ENCODE measurements at places on chromosomes 4 and X.
A peak's percentile ranks its signal among the peaks of the same experiment; 100 is the strongest.

- DNase-seq = peak; percentile 45
These were observed 190.7 kb downstream of the OR13H1 start for GRCh38 chrX:131734621-131735020.

DNA sequence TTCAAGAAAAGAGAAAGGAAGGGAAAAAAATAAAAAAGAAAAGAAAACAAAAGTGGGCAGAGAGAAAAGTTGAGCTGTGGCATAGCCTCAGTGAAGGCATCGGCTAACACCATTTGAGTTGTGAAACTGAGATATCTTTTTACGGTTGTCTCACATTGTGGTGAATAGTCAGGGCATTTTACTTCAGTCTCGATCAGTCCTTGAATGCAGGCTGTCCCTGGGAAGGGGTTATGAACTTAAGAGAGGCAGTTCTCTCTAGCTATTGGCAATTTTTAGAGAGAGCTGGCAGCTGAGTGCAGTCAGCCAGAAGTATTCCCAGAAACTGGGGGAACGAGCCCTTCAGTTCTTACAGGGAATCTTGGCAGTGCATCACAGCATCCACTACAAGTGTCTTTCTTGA, 93.5 kb upstream of the SLC6A14 start:
- DNase-seq = no peak

GRCh38 chrX:69034451-69034850, 130.8 kb downstream of the PJA1 start:
- DNase-seq = no peak

DNA sequence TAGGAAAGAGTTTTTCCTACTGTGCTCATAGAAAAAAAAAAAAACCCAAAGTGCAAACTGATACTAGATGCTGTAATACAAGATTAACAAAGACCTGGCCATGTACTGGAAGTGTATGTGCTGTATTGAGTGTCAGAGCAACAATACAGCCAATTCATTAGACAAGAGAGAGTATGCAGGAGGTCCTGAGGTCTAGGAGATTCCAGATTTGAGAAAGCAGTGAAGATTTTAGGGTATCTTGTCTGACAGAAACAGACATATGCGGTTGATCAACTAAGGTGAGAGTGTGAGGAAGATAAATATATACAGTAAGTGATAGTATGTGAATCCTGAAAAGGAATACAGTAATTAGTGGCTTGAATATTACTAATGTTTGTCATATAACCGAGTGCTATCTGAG, 3.0 kb downstream of the GPR174 start:
- no peak for DNase-seq

GRCh38 chr4:139253713-139254112, 26.3 kb downstream of the MGARP start:
- DNase-seq = peak; percentile 43

GRCh38 chr4:177964061-177964460, 521.8 kb upstream of the AGA start:
- DNase-seq = peak; percentile 58

GRCh38 chr4:43457866-43458265, 565.4 kb downstream of the GRXCR1 start:
- DNase-seq = no peak

DNA sequence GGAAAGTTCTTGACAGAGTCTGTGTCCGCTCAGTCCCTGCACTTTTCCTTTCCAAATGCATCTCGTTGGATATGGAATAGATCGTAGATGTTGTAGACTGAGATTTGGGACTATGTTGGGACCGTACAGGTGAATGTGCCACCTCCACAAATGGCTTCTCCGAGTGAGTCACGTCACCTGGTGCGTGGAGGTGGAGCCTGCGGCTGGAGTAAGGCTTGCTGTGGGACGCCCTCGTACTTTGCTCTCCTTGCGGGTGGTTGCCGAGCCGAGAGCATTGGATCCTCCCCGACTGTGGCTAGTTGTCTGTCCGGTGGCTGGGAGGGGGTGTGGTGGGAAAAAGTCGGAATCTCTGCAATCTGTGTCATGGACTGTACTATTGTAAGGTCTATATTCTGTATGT, 60.5 kb downstream of the NELFA start:
- no peak for DNase-seq

DNA sequence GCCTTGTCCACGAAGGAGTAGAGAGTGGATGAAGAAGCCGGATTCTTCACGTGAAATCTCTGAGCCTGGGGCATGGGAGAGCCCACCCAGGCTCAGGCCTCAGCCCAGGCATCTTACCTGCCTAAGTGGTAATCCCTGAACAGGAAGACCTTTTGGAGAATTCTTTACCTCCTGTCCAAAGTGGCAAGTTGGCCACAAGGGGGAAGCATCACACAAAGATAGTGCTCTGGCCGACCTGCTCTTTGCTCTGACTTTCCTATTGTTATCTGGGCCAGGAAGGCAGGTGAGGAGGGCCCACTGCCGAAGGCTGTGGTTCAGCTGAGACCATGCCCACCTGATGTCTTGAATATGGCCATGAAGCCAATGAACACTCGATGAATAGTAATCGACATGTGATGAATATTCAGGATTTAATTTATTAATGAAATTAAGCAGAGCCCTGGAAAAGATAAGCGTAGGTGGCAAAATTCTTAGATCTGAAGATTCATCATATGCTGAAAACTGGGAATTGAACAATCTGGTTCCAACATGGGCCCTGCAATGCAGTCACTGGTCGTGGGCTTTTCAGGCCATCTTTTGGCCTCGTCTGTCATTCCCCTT, 93.8 kb downstream of the PDGFRA start:
- peak; percentile 64 for DNase-seq

GRCh38 chr4:165953181-165953580, 80.1 kb downstream of the TLL1 start:
- no peak for DNase-seq

- DNase-seq = no peak
These were observed 117.9 kb downstream of the SH3RF1 start for GRCh38 chr4:169152899-169153298.

- DNase-seq = no peak
These were observed 55.4 kb upstream of the DHX15 start for GRCh38 chr4:24639714-24640113.

DNA sequence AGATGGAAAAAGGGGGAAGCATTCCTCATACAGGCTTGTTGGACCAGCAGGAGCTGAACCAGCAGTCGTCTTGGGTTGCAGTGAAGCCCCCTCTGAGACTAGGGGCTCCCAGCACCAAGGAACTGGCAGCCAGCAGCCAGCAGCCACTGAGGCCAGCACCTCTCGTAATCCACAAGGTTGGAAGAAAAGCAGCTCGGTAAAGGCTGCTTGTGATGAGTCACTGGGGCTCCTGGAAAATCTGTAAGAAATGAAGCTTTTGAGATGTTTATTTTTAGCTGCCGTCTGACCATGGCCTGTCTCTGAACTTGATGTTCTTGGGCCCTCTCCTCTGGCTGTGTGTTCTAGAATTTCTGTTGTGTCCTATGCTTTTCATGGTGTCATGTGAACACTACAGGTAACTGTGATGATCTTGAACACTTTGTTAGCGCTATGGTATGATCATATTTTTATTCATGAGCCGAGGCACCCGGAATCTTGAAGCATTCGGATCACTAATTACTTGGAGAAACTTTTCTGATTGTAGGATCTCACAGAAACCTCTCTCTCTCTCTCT, 18.6 kb downstream of the CLCN4 start:
- DNase-seq = peak; percentile 70

- DNase-seq = no peak
These were observed 2024.1 kb upstream of the TENM3 start for GRCh38 chr4:180219080-180219479.

GRCh38 chr4:148355442-148356123, 86.6 kb downstream of the NR3C2 start:
- DNase-seq = no peak

- no peak for DNase-seq
These were observed 126.3 kb downstream of the AASDH start for GRCh38 chr4:56261027-56261426.

DNA sequence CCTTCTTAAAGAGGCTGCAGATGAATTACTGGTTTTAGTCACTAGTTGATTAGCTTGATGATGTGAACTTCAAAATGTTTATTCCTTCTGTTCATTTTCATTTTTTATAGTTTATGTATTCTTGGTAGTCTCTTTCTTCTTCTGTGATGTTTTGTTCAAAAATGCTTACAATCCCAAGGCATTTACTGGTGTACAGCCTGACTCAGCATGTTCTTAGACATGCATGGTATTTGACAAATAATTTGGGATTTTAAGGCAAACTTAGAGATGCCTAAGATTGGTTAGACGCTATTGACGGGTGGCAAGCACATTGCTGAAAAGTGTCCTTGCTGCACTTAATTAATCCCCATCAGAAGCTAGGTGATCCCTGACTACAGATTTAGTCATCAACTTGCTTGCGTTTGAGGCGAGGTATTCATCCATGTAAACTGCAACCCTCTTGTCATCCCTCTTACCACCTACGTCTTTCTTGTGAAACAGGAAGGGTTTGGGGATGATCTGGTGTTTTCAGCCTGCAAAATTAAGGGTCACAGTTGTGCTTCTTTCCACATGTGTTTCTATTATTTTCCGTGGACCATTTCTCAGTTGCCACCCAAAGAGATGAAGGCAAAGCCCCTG, 331.8 kb downstream of the DKK2 start:
- DNase-seq = no peak

DNA sequence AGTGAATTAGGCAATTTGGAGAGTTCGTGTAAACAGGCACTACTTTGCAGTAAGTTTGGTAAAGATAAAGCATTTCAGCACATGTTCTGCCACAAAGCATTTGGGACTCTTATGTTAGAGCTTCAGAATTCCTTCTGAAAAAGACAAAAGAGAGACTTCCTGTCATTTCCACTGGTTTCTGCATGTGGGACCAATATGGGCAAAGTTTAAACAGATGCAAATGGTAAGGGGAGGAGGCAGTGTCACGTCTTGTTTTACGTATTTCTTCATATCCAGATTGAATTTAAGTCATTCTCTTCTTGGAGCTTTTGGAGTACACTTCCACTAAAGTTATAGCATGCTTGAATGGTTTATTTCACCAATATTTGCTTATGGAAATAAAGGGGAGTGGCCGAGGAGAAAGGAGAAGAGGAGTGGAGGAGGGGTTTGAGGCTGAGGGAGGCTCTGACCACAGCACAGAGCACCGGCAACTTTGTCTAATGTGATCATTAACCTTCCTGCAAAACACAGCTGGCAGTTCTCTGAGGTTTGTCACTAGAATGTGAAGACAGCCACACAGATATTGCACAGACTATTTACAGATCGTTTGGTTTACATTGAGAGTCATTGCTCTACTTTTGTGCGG, at the start of gene APELA:
TSS of gene APELA (plus strand) at position 479 of the 625 bp plus-strand sequence. CDS start 154 bp downstream, outside the sequence.
- no peak for DNase-seq

DNA sequence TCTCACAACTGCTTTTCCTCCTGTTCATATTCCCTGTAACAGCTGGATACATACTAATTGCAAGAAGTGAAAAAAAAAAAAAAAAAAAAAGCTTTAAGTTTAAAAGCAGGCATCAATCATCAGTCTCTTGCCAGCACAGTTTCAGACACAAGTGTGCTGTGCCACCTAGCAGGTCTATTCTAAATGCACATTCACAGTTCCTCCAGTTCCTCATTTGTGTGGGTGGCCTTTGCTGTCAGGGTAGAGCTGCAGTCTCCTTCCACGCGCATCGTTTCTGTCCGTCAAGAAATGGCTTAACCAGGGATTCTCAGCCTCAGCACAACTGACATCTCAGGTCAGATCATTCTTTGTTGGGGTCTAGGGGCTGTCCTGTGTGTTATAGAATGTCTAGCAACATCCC, 61.6 kb downstream of the SCML1 start:
- no peak for DNase-seq

- DNase-seq = no peak
These were observed 27.5 kb upstream of the ASMTL start for GRCh38 chrX:1480082-1480785.

DNA sequence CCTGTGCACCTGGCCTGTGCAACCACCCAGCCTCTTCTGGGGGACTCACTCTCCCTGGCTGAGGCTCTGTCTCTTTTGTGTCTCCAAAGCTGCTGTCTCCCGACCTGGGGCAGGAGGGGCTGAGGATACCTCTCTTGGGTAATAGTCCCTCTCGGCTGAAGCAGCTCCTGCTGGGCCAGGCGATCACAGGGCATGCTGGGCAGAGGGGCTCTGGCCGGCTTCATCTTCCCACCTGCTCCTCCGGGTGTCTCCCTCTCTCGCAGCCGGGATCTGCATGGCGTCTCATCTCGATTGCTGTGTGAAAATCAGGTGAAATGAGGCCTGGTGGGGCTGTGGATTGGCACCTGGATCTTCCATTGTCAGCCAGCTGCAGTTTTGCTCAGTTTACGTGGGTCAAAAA, 53.2 kb downstream of the MGST2 start:
- DNase-seq = no peak

- DNase-seq = no peak
These were observed 123.2 kb downstream of the FHIP1A start for GRCh38 chr4:151532001-151532708.

DNA sequence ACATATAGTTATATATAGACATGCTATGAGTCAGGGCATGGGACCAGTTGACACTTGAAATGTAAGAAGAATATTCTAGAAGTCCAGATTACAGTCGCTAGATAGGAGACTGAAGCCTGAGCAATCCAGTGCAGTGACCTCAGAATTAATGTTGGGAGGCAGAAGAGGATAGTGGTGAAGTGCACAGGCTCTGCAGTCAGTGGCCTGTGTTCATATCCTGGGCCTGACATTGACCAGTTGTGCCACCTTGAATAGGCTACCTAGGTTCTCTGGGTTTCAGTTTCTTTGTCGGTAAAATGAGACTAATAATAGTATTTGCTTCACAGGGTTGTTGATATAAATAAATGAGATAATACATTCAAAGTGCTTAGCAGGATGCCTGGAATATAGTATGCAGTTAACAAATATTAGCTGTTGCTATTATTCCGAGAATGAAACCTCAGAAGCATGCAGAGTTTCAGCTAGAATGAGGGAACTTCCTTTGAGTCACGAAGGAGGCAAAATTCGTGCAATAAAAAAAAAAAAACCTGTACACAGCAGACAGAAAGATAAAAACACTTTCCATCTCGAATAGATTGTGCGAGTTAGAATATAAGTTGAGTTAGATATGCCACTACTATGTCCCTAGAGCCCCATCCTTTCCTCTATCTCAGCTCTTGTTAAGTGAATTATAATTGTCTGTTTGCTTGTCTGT, 4.0 kb upstream of the SH2D1A start:
- DNase-seq = no peak

- DNase-seq = peak; percentile 98
These were observed 65.5 kb downstream of the EDNRA start for GRCh38 chr4:147546349-147546748.

- peak; percentile 59 for DNase-seq
These were observed 4.1 kb upstream of the UGT2B7 start for GRCh38 chr4:69092190-69092589.

- DNase-seq = no peak
These were observed 163.3 kb upstream of the RASGEF1B start for GRCh38 chr4:81634766-81635549.

DNA sequence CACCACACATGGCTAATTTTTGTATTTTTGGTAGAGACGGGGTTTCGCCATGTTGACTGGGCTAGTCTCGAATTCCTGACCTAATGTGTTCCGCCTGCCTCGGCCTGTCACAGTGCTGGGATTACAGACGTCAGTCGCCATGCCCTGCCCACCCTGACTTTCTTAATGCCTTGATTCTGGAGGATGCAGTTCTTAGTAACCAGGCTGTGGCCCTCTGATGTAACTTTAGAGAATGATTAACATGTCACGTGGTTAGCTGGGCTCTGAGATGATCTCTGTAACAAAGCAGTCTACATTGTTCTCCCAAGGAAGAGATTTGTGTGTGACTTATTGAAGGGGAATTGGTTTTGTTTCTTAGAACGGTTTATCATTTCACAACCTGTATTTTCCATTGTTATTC, 30.6 kb downstream of the ANK2 start:
- peak; percentile 34 for DNase-seq

GRCh38 chr4:3039706-3040366, 34.5 kb downstream of the HTT-AS start:
- DNase-seq = no peak

- DNase-seq = peak; percentile 1
These were observed 15.7 kb downstream of the SUPT20HL2 start for GRCh38 chrX:24298191-24298590.
